Thymus (tissue), 14 donors: ENCODE measurements at places on chromosomes 2 and 18. TPM values are rescaled to one million over a fixed set of nuclear protein-coding genes. Genes with fewer than 3 reads are reported as not detected.

Gene TACR1
- 0.24 TPM for total RNA-seq

DNA sequence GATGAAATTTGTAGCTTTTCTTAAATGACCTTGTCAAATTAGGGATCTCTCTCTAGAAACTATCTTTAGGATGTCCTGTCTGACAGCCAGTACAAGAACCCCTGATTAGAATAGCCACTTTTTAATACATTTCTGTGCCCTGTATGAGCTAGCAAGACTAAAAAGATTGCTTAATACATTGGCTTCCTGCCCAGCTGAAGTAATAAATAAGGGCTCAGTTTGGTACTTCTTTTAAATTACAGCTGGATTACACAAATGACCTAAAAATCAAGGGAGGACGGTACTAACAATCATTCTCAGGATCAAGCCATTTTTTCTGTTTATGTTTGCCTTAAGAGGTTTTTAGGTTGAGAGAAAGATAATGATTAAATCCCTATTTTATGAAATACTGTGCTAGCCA is 11.6 kb upstream of the OLA1 start:
- H3K36me3 ChIP-seq: no peaks in the 10 kb centered on the region
- no peak for DNase-seq
- H3K27me3 ChIP-seq: no peaks in the 10 kb centered on the region

GRCh38 chr18:45764000-45764686 is 40.2 kb downstream of the SLC14A1 start:
- no peaks in the 10 kb centered on the region for H3K4me1 ChIP-seq
- no peaks in the 10 kb centered on the region for H3K36me3 ChIP-seq
- H3K27ac ChIP-seq: no peak overlapping the region
- DNase-seq: no peak
- H3K27me3 ChIP-seq: no peaks in the 10 kb centered on the region
- H3K4me3 ChIP-seq: no peak overlapping the region

DNA sequence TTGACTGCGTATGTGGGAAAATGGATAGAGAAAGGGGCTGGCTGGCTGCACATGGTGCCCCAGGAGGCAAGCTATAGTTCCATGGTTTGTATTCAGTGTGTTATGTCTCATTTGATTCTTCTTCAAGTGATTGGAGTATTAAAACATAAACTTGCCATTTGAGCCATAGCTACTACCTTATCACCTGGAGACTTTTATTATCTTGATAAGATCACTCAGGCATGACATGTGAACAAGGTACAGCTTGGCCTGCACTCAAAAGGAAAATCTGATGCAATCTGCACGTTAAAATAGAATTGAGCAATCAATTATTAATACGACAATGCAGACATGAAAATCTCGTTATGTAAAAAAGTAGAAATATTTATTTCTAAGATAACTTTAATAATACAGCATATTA is 116.9 kb downstream of the RND3 start:
- H3K36me3 ChIP-seq: no peaks in the 10 kb centered on the region
- no peak overlapping the region for H3K4me3 ChIP-seq
- no peak overlapping the region for H3K27ac ChIP-seq

Gene BCL11A
- 27.9 TPM for total RNA-seq

- no peak overlapping the region for H3K27ac ChIP-seq
- no peaks in the 10 kb centered on the region for H3K27me3 ChIP-seq
- no peak overlapping the region for H3K4me3 ChIP-seq
- no peaks in the 10 kb centered on the region for H3K4me1 ChIP-seq
Measured at GRCh38 chr2:197001921-197002320, 75.4 kb upstream of the PGAP1 start.

GRCh38 chr2:176991411-176991810 is 221.2 kb upstream of the HNRNPA3 start:
- DNase-seq: no peak
- H3K36me3 ChIP-seq: no peaks in the 10 kb centered on the region
- H3K4me3 ChIP-seq: no peak overlapping the region

Gene BOLL
- 0.05 TPM for total RNA-seq

DNA sequence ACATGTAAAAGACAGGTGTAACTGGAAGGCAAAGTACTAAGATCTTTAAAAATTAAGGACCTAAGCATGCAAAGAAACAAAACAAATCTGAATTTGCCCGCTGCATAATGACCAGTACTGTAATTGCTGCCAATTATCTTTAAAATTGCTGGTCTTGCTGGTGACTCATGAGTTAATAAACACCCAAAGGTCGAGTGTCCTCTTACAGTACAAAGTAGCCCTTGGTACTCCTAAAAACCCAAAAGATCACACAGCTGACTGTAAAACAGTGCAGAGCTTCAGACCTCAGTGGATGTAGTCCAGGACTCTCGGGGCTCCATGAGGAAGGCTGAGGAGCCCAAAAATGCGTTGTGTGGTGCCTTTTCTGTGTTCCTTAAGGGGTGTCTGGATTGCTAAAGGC is 308.7 kb downstream of the CNTNAP5 start:
- no peak overlapping the region for H3K27ac ChIP-seq
- no peak for DNase-seq
- H3K4me1 ChIP-seq: no peaks in the 10 kb centered on the region
- H3K36me3 ChIP-seq: no peaks in the 10 kb centered on the region
- H3K27me3 ChIP-seq: no peaks in the 10 kb centered on the region

Gene SGPP2
- 5.4 TPM for total RNA-seq

DNA sequence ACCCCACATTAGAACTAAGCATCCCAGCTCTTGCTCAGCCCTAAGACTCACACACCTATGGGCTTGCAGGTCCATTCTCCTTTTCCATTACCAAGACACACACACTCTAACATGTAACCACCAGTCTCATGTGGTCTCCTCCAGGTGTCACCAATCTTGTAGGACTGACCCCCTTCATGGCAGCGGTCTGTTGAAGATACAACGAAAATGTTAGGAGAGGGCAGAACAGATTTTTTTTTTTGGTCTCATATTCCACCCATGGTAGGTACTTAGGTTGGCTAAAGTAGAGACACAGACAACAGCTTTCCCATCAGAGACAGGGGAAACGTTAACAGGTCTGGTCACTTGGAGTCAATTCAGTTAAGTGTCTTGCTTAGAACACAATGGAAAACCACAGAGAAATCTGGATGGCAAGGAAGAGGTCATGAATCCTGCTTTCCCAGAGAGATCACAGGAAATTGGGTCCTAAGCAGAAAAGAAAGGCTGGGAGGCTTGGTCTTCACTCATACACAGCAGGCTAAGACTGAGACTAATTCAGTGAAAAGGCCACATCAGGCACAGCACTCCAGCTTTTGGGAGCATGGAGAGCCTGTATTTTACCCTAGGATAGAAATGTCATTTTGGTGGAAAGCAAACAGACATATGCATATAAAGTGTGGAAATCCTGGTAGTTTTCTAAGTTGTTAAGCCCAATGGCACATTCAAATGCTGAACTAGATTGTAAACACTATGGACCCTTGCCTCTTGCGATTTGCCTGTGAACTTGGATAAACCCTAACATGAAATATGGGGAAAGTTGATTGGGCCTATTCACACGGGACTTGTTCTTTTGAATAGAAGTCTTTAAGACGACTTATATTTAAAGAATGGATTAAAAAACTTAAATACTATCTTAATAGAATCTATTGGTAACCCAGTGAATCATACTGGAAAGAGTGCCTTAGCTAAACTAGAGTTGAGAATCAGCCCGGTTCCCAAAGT is 3.8 kb downstream of the FN1 start:
- H3K27ac ChIP-seq: no peak overlapping the region
- no peaks in the 10 kb centered on the region for H3K36me3 ChIP-seq
- peaks cover 16% of the 10 kb centered on the region for H3K4me1 ChIP-seq
- no peak overlapping the region for H3K4me3 ChIP-seq
- peaks cover 35% of the 10 kb centered on the region for H3K27me3 ChIP-seq

DNA sequence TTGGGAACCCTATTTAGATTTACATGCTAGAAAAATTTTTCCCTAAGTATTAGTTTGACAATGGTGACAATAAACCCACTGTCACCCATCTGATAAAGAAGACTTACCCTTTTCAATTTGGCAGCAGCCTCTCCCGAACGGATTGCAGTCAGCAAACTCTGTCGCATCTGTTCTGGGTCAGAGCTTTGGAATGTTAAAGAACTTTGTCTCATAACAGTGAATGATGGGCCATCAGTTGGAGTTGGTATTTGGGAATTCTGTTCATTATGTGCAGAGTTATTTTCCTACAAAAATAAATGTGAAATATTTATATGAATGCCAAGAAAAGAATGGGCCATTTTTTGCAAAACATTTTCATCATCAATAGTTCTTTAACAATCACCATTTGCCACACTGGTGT is 70.8 kb upstream of the GRB14 start:
- H3K27me3 ChIP-seq: no peaks in the 10 kb centered on the region
- no peaks in the 10 kb centered on the region for H3K36me3 ChIP-seq
- no peak overlapping the region for H3K4me3 ChIP-seq
- no peak overlapping the region for H3K27ac ChIP-seq

- H3K4me1 ChIP-seq: peaks cover 10% of the 10 kb centered on the region
- H3K36me3 ChIP-seq: peaks cover 2% of the 10 kb centered on the region
- no peaks in the 10 kb centered on the region for H3K27me3 ChIP-seq
- H3K27ac ChIP-seq: peak overlapping the region; percentile 89
Measured at GRCh38 chr2:24360963-24361330, 611 bp upstream of the ITSN2 start.

- no peak overlapping the region for H3K4me3 ChIP-seq
- H3K36me3 ChIP-seq: no peaks in the 10 kb centered on the region
- peaks cover 56% of the 10 kb centered on the region for H3K4me1 ChIP-seq
Measured at GRCh38 chr2:105802587-105802986, 57.9 kb downstream of the NCK2 start.

Gene ANKZF1
- 44.4 TPM for total RNA-seq

Gene FAM237A
- total RNA-seq: not detected

GRCh38 chr2:182868054-182868796 is 1.8 kb upstream of the FRZB start:
- H3K4me1 ChIP-seq: peaks cover 23% of the 10 kb centered on the region
- DNase-seq: peak; percentile 67
- H3K4me3 ChIP-seq: no peak overlapping the region
- H3K36me3 ChIP-seq: no peaks in the 10 kb centered on the region
- peak overlapping the region; percentile 87 for H3K27ac ChIP-seq

Gene RAX
- total RNA-seq: under 0.01 TPM
